ENCODE measurements at places on chromosomes 6 and 20.

GRCh38 chr6:34317172-34317477 lies 68.3 kb upstream of the SMIM29 start:
- DNase-seq = no peak

- DNase-seq = no peak
Observed at GRCh38 chr6:55069132-55069781, 105.1 kb upstream of the HCRTR2 start.

DNA sequence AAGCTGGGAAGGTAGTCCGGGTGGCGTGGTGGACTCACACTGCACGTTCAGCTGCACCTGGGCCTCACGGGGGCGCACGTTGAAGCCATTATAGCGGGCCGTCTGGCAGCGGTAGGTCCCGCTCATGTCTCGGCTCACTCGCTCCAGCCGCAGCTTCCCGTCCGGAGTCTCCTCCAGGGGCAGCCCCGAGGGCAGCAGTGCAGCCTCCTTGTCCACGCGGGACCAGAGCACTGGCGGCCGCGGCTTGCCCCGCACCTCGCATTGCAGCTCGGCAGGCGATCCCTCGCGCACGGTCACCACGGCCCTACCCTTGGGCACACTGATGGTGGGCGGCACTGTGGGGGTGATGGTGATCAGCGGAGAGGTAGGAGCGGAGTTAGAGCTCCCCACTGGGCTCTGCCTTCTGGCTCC lies 47.6 kb downstream of the MDGA1 start:
- no peak for DNase-seq

- no peak for DNase-seq
Observed at GRCh38 chr6:166905013-166905412, 51.3 kb downstream of the RNASET2 start.

GRCh38 chr6:11284996-11285395 lies 52.5 kb upstream of the NEDD9 start:
- DNase-seq = no peak

GRCh38 chr6:43980004-43980795 lies 147.1 kb downstream of the MRPL14 start:
- no peak for DNase-seq

- no peak for DNase-seq
Observed at GRCh38 chr6:113405326-113406047, 451.7 kb upstream of the MARCKS start.

- no peak for DNase-seq
Observed at GRCh38 chr6:56154076-56154475, 93.3 kb downstream of the COL21A1 start.

GRCh38 chr20:38034108-38034649 lies 633 bp downstream of the RPRD1B start:
- no peak for DNase-seq

- no peak for DNase-seq
Observed at GRCh38 chr6:118649918-118650581, 1.3 kb downstream of the CEP85L start.

DNA sequence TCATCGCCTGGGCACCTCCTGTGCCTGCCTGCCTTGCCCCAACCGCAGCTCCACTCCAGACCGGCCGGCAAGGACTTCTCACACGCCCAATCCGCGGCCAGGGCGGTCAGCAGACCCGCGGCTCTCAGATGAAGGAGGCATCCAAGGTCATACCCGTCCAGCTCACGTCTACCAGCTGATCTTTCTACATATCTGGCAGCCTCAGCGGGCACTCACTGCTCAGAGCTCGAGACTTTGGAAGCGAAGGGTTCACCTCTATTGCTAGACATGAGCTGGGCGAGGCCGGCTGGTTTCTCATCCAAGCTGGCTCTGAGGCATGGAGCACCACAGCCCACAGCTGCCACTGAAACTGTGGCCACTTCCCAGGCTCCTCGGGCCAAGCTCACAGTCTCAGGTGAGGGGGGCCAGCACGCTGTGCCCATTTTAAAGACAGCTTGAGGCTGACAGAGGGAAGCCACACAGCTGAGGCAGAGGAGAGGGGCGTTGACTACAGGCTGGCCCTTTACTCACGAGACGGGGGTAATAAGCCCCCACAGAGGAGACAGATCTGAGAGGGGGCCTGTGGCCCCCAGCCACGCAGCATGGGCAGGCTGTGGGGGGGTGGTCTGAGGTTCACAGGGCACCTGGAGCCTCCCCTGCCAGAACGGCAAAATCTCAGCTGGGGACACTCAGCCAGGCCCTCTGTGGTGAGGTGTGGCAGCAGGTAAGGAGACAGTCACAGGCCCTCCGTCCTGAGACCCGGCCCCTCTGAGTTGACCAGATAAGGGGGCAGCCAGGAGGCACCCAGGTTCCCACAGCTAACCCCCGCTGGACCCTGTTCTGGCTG lies 2.0 kb downstream of the LAMA5 start:
- no peak for DNase-seq

DNA sequence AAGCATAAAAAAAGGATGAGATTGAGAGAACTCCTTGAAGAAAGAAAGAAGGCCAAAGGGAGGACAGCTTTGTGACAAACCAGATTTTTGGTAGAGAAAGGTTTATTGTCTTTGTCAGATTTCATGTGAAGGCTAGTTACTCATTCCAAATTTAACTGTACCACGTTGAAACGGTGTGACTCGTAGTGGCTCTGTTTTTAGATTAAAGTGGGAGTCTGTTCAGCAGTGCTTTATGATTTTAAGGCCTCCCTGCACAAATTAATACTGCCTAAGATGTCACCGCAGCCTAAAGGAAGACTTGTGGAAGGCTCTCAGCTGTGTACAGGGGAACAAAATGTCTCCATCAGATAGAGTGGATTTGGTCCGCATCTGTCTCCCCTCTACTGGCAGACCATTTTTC lies 35.9 kb downstream of the CDC40 start:
- no peak for DNase-seq
